ENCODE measurements at places on chromosomes 5 and 9. TPM values are rescaled to one million over a fixed set of nuclear protein-coding genes. Genes with fewer than 3 reads are reported as not detected.

TOR4A gene
- 10.8 TPM for total RNA-seq

PCDHAC2 gene
- 6.9 TPM for total RNA-seq

DNA sequence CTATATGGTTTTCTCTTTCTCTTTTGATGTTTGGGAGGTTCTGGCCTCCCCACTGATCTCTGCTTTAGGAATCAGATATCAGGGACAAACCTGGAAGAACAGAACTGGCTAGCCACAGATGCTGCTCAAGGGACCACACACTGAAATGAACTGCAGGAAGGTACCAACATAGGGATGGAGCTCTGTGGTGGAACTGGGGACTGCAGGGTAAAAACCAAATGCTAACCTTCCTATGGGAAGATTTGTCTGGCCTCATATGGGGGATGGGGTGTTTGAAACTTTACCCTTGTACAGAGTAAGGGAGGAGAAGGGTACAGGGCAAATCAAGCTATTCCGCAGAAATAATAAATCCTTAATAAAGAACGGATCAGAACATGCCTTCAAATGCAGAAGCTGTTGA lies 49.4 kb downstream of the ELOVL7 start:
- no peak for DNase-seq

DNA sequence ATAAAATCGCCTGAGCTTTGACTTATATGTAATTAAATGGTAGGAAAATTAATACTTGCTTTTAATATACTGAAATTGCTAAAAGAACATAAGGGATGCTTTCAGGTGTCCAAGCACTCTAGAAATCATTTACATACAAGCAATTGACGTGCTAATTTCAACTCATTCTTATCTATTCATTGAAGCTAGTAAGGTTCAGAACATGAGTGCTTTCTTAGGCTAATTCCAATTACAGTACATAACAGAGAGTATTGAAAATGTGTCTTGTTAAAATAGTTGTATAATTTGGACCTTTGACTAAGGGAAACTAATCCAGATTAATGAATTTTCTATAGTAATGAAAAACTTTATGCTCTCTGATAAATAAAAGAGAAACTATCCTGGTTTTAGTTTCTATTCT lies 1016.4 kb upstream of the TYRP1 start:
- DNase-seq: no peak

DNA sequence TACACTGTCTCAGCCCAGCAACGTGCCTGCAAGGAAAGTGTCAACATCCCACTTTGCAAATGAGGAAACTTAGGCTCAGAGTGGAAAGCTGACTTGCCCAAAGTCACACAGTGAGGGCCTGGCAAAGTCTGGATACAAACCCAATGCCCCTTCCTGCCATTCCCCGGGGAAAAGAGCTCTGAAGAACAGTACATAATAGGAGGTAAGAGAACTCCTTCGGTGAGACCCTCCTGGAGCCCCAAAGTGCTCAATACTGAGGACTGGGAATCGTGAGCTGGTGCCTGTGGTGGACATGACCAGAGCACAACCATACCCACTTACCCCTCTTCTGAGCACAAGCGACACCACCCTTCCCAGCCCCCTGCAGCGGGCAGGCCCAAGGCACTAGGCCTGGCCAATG lies 13.4 kb upstream of the CPLX2 start:
- no peak for DNase-seq

DNA sequence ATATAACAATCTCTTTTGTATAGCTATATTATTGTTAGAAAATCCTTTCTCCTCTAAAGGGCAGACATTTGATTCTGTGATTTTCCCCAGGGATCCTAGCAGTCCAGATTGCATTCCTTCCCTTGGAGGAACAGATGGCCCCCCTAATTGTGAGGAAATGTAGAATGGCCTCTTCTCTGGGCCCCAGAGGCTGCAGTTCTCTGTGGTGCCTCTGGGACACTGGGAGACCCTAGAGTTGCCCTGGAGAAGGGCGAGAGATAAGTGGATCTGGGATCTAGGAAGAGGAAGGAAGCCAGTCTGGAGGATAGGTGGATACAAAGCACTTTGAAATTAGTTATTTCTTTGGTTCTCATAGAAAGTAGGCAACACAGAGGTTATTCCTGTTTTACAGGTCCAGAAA lies 1.9 kb upstream of the HINT2 start:
- DNase-seq: no peak

GRCh38 chr5:118095115-118095514 lies 893.2 kb downstream of the DTWD2 start:
- DNase-seq: peak; percentile 2

GRCh38 chr9:281741-282645 lies 67.3 kb downstream of the DOCK8 start:
- no peak for DNase-seq

DNA sequence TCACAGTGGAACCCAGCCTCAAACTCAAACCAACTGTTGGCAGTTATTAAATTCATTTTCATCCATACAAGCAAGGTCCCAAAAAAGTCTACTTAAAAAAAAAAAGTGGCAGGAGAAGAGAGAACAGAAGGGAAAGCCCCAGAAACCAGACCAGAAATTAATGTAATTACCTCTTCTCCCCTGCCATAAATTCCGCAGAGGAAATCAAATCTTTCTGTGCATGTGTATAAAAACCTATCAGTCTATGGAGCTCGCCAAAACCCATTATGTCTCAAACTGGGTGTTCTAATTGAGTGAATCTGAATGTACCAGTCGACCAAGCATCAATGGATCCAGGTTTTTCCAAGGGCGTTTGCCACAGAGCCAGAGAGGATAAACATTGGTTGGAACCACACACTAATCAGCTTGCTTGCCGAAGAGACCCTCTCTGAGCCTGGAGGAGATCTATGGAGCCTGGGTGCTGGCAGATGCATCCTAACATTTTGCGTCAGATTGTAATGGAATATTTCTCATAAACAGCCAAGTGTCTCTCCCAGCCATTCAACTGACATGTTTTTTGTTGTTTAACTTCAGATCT lies 7.9 kb upstream of the HAND1 start:
- DNase-seq: no peak

DNA sequence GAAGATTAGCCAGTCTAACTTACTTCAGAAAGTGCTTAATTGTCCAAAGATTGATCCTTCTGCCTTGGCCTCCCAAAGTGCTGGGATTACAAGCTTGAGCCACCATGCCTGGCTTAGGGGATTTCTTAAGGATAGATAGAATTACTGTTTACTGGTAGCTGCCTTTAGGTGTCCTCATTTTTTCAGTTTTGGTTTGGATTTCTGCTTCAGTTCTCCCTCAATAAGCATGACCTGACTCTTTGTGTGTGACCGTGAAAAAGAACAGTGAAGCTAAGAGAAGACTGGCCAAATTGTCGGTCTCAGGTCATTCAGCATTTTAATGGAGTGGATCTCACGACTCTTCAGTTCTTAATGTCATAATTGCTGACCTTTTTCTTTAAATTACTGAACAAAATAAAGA lies 22.9 kb upstream of the CMYA5 start:
- no peak for DNase-seq

- no peak for DNase-seq
Observed at GRCh38 chr9:108844856-108845255, 10.9 kb downstream of the ACTL7B start.

- DNase-seq: peak; percentile 82
Observed at GRCh38 chr9:124696101-124696500, 75.0 kb downstream of the NR6A1 start.

GRCh38 chr9:69193685-69194032 lies 19.6 kb downstream of the TJP2 start:
- no peak for DNase-seq

Data from astrocyte (in vitro differentiated cells and primary cell).